ENCODE measurements at places on chromosomes 2 and 18.

- DNase-seq: no peak
Measured at GRCh38 chr2:18304849-18305248, 255.6 kb downstream of the RDH14 start.

GRCh38 chr2:29115797-29116781, 874 bp downstream of the CLIP4 start:
- peak; percentile 21 for DNase-seq

DNA sequence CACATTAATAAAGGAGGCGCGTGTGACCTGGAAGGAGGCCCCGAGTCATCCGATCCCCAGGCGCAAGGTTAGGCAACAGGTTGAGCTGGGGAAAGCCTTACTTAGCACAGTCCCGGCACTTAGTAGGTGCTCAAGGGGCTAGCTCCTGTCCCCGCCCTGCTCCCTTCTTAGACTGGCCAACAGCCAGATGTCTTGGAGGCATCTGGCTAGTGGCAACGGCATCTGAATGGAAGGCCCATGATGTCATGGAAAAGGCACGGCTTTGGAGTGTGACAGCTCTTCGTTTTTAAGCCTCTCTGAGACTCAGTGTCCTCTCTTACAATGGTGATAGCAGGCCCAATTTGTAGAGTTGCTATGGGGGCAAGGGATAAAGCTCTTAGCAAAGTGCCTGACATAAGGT, 258.3 kb downstream of the CYRIA start:
- no peak for DNase-seq

DNA sequence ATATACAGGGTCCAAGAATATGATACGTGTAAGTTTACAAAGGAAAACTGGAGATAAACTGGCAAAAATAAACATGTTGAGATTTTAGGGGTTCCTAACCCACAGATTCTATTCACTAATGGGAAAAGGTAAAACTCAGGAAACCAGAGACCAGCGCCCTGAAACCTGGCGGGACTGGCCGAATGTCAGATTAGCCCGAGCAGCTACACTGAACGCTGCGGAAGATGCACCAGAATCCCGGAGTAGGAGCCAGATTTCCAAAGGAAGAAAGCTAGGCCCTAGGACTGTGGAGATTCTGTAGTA, 679 bp upstream of the WDR75 start:
- DNase-seq: no peak

DNA sequence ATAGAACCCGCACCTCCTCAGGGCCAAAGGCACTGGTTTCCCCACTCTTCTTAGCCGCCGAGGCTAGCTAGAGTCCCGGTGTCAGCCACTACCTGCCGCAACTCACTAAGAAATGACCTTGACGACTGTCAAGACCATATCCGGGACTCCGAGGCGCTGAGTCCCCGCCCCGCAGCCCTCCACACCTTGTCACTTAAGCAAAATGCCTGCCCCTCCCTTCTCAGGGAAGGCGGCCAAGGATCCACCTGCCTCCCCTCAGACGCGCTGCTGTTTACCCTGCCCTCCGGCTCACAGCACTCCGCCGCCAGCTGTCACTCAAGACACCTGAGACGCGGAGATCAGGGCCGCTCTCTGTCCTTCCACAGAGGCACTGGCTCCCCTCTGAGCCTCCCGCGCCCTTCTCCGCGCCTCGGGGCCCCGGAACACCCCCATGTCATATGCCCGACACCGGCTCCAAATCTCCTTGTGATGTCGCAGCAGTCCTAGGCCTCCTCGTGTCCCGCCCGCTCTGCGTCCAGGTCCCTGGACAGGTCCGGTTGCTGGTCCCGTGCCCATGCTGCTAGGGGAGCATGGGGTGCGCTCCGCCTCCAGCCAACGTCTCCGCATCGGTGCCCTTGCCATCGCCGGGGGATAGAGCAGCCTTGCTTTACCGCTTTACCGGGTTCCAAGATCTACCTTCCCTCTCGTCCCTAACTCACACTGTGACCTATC, 32.5 kb upstream of the REG3G start:
- DNase-seq: peak; percentile 68

DNA sequence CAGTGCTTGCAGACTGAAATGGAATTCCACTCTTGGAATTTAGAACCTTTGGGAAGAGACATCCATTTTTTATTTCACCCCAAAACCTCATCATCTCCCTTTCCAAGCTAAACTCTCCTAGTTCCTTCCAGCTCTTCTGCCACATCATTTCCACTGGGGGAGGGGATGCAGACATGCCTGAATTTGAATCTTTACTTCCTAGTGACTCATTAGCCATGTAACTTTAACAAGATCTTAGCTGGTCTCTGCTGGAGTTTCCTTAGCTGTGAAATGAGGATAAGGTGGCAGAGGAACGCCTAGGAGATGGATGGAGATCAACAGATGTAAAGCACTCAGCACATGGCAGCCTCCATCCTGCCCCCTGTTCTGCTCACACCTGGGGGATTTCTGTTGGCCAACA, 266.8 kb downstream of the EN1 start:
- DNase-seq: no peak
